Esophagus (tissue), 2 donors: ENCODE measurements at places on chromosomes 16 and 17. TPM values are rescaled to one million over a fixed set of nuclear protein-coding genes. Genes with fewer than 3 reads are reported as not detected.

The KCNH6 gene
- 0.04 TPM for polyA plus RNA-seq

The KRT24 gene
- 229 TPM for polyA plus RNA-seq

The KRT9 gene
- 0.12 TPM for polyA plus RNA-seq

The TMIGD1 gene
- polyA plus RNA-seq, result not detected

The LGALS9B gene
- polyA plus RNA-seq, result 7.6 TPM

The SCARF1 gene
- polyA plus RNA-seq, result 2.8 TPM

The CTRB2 gene
- polyA plus RNA-seq, result 1.7 TPM

The SLFN12 gene
- polyA plus RNA-seq, result 2.0 TPM

The CBX2 gene
- 3.3 TPM for polyA plus RNA-seq

The GPR179 gene
- polyA plus RNA-seq, result 0.01 TPM

The GNGT2 gene
- polyA plus RNA-seq, result 0.86 TPM

The PLCD3 gene
- 34.2 TPM for polyA plus RNA-seq

The SLC52A1 gene
- polyA plus RNA-seq, result 3.1 TPM

The KRTAP16-1 gene
- polyA plus RNA-seq, result not detected

The ALOX12B gene
- 2.4 TPM for polyA plus RNA-seq

The HBA2 gene
- 1.4 TPM for polyA plus RNA-seq
